Fibroblast of lung (primary cell): ENCODE measurements at places on chromosomes 12 and 14.

GRCh38 chr12:109029411-109029810 lies 8.5 kb upstream of the SVOP start:
- no peak overlapping the region for H3K27ac ChIP-seq
- no peak for DNase-seq
- no peaks in the 10 kb centered on the region for H3K4me1 ChIP-seq
- H3K4me3 ChIP-seq: no peak overlapping the region
- no peaks in the 10 kb centered on the region for H3K27me3 ChIP-seq
- H3K36me3 ChIP-seq: no peaks in the 10 kb centered on the region

GRCh38 chr14:28307506-28307905 lies 459.1 kb upstream of the FOXG1 start:
- no peaks in the 10 kb centered on the region for H3K36me3 ChIP-seq
- no peaks in the 10 kb centered on the region for H3K27me3 ChIP-seq
- H3K27ac ChIP-seq: no peak overlapping the region
- DNase-seq: no peak

GRCh38 chr14:79500489-79500888 lies 710.8 kb downstream of the DIO2 start:
- no peaks in the 10 kb centered on the region for H3K4me1 ChIP-seq
- no peak overlapping the region for H3K4me3 ChIP-seq
- no peak overlapping the region for H3K27ac ChIP-seq
- no peaks in the 10 kb centered on the region for H3K36me3 ChIP-seq
- no peak for DNase-seq
- no peaks in the 10 kb centered on the region for H3K27me3 ChIP-seq

GRCh38 chr12:122841544-122842321 lies 6.5 kb downstream of the HIP1R start:
- DNase-seq: peak; percentile 54
- H3K27me3 ChIP-seq: no peaks in the 10 kb centered on the region
- H3K36me3 ChIP-seq: no peaks in the 10 kb centered on the region
- no peak overlapping the region for H3K4me3 ChIP-seq

GRCh38 chr14:86168371-86168770 lies 638.4 kb downstream of the FLRT2 start:
- no peaks in the 10 kb centered on the region for H3K4me1 ChIP-seq
- no peak overlapping the region for H3K4me3 ChIP-seq
- no peak overlapping the region for H3K27ac ChIP-seq

DNA sequence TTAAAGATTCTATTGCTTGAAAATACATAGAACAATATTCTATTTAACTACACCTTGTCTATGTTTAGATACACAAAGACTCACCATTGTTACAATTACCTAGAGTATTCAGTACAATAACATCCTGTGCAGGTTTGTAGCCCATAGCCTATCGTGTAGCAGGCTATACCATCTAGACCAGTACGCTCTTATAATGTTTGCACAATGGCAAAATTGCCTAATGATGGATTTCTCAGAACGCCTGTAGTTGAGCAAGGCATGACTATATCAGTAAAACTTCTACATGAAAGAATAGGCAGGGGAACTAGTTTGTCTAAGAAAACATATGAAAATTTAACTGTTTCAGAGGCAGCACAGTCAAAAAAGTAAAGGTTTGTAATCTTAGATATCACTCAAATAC lies 375.9 kb downstream of the DAD1 start:
- DNase-seq: no peak
- no peaks in the 10 kb centered on the region for H3K27me3 ChIP-seq
- no peaks in the 10 kb centered on the region for H3K4me1 ChIP-seq
- no peaks in the 10 kb centered on the region for H3K36me3 ChIP-seq

DNA sequence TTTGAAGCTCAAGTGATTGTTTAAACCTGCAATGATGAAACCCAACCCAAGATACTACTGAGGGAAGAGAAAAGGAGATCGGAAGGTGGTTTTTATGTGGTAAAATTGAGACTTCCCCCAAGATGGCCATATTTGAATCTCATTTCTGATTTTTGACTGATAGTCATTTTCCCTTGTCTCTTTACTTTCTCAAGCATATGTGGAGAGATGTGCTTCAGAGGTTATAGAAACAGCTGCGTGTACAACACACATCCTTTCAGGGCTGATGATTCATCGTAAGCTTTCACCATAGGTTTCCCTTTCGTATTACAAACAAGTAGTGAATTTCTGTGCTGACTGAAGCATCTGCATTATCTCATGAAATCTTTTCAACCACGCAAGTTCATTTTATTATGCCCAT lies 276.2 kb downstream of the EMP1 start:
- H3K4me1 ChIP-seq: no peaks in the 10 kb centered on the region
- H3K36me3 ChIP-seq: no peaks in the 10 kb centered on the region
- H3K27me3 ChIP-seq: no peaks in the 10 kb centered on the region
- DNase-seq: no peak
- H3K27ac ChIP-seq: no peak overlapping the region
- no peak overlapping the region for H3K4me3 ChIP-seq

DNA sequence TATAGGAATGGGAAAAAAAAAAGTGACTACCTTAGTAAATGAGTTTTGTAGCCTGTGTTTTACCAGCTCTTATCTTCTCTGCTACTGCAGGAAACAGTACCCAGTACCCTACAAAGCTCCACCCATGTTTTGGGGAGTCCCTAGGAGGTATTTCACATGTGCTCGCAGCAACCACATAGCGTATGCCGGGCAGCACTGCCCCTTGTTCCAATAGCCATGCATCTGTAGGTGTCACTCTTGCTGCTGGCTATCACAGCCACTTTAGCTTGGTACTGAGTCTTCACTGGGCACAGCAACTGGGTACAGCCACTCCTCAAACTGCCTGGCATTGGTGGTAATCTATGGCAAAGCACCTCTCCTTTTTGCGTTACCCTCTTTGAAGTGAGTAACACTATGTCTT lies 2.0 kb upstream of the MDM1 start:
- H3K4me3 ChIP-seq: no peak overlapping the region
- H3K27me3 ChIP-seq: no peaks in the 10 kb centered on the region
- no peaks in the 10 kb centered on the region for H3K36me3 ChIP-seq

GRCh38 chr14:25371068-25371467 lies 321.1 kb upstream of the STXBP6 start:
- no peak overlapping the region for H3K4me3 ChIP-seq
- H3K36me3 ChIP-seq: no peaks in the 10 kb centered on the region
- H3K27ac ChIP-seq: no peak overlapping the region

GRCh38 chr14:99829450-99829849 lies 36.2 kb downstream of the EML1 start:
- H3K4me3 ChIP-seq: no peak overlapping the region
- no peaks in the 10 kb centered on the region for H3K4me1 ChIP-seq
- DNase-seq: no peak

- no peaks in the 10 kb centered on the region for H3K36me3 ChIP-seq
- H3K27me3 ChIP-seq: no peaks in the 10 kb centered on the region
- no peak overlapping the region for H3K27ac ChIP-seq
- no peak for DNase-seq
- H3K4me3 ChIP-seq: no peak overlapping the region
Measured at GRCh38 chr12:104850781-104851180, 107.3 kb downstream of the SLC41A2 start.

GRCh38 chr12:56728139-56728861 lies 3.2 kb upstream of the NACA start:
- H3K27me3 ChIP-seq: no peaks in the 10 kb centered on the region
- no peak overlapping the region for H3K27ac ChIP-seq
- H3K4me1 ChIP-seq: peaks cover 5% of the 10 kb centered on the region
- H3K4me3 ChIP-seq: no peak overlapping the region
- H3K36me3 ChIP-seq: no peaks in the 10 kb centered on the region
- no peak for DNase-seq

DNA sequence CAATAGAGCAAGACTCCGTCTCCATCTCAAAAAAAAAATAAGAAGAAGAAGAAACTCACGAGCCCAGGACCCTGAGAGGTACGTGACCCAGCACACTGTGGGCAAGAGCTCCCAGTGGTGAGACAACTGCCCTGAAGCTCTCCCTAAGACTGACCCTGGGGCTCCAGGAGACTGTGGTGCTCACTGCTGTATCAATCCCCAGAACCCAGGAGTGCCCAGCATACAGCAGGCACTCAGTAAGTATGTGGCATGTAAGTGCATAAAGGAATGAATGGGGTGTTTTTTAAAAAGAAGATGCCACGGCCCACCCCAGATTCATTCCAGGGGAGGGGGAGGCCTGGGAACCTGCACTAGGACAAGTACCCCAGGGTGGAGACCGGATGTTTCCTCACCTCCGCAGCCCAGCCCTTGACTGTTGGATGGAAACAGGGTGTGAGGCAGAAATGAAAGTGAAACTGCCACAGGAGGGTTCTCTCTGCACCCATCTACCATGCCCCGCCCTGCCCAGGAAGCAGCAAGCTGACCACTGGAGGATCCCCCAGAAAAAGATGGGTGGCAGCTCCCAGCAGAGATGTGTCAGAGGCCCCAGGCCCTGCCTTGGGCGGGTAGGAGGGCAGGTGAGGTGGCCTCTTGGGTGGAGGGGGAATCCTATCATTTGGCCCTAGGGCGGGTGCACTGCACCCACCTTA lies 12.2 kb downstream of the ITPK1 start:
- H3K27me3 ChIP-seq: no peaks in the 10 kb centered on the region
- no peak overlapping the region for H3K27ac ChIP-seq
- peak; percentile 20 for DNase-seq
- no peaks in the 10 kb centered on the region for H3K4me1 ChIP-seq

DNA sequence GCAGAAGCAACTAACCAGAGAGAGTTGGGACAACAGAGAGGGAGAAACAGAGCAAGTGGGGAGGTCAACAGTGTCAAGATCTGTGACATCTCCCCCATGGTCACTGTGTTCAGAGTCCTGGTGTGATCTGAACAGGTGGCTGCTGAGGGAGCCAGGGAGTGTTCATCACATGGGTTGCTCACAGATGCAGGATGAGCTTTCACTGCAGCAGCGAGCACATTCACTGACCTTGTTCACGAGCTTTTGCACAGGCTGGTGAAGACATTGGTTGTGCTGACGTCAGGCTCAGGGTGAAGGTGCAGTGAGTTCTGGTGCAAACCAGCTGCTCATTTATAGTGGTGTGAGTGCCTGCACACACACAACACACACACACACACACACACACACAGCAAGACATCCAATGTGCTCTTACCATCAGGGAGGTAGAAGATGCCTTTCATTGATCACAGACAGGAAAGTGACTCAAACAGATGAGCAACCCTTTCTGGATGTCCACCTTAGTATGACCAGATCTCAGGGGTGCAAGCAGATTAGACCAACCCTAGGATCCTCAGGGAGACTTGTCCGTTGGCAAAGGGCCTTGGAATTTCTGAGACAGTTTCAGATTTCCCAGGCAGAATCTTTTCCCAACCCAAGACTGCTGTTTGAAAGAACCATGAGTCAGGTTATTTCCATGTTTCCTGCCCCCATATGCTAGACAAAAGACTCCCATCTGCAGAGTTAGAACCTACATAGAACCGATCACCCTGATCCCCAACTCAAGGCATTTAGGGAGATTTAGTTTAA lies 44.3 kb upstream of the OR10AD1 start:
- H3K27me3 ChIP-seq: peaks cover 11% of the 10 kb centered on the region
- no peak overlapping the region for H3K27ac ChIP-seq
- no peaks in the 10 kb centered on the region for H3K4me1 ChIP-seq
- no peak for DNase-seq

DNA sequence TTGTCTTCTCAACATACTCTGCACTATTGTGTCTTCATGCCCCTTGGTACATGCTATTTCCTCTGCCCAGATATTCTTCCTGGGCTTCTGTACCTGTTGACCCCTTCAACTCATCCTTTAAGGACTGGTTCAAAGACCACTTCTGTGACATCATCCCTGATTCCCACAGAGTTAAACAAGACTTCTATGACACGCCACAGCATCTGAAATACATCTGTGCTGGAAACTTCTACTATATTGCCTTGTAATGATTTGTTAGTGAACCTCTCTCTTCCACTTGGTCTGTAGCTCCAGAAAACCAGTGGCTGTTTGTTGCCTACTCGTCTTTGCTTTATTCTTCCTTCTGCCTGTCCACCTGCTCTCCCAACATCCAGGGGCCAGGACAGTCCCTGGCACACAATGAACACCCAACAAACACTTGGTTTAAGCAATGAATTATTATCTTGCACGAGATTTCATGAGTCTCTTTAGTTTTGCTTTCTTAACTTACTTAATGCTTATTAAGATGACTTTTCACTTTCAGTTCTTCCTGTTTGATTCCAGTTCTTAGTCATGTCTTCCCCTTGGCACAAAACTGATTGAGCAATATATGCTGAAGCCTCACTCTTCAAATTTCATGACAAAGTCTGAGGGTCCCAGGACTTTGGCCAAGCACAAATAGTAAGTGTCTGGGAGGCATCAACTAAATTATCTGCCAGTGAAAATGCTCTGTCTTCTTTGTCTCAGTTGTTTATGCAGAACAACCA lies 485.9 kb downstream of the APAF1 start:
- H3K27me3 ChIP-seq: no peaks in the 10 kb centered on the region
- H3K27ac ChIP-seq: no peak overlapping the region
- H3K4me1 ChIP-seq: no peaks in the 10 kb centered on the region
- no peak overlapping the region for H3K4me3 ChIP-seq
- DNase-seq: peak; percentile 11

DNA sequence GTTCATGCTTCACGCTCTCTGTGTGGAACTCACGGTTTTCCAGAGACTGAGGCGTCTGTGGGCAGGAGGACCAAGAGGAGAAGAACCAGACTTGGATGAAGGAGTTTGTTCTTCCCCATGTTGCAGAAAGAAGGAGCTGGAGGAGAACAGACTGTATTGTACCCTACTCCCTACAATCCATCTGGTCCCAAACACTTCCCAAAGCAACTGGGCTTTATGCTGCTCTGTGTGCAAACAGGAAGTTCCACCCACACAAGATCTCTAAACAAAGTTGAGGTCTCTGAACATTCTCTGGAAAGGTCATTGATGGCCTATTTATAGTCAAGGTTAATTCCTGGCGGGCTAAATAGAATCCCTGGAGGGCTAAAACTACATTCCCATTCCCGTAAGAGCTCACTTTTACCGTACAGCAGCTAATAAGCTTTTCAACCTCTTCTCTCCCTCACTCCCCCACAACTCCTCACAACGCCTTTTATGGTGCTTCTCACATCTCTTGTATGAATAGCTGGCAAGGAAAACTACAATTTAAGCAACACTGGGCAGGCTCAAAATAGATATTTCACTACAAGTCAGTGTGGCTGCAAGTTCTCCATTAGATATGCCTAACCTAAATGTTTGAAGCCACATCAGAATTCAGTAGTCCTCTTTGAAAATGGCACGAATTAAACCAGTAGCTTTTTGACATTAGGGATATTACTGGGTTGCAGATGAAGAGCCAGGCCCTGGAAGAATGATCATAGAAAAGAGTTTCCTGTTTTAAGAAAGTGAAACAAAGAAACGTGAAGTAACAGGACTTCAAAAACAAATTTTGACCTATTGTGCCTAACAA lies at the start of gene A2M:
Gene A2M (minus strand): TSS at position 189 of the 829 bp plus-strand sequence. CDS start 70 bp downstream, at position 119.
- peak; percentile 1 for DNase-seq
- no peaks in the 10 kb centered on the region for H3K27me3 ChIP-seq
- no peaks in the 10 kb centered on the region for H3K36me3 ChIP-seq
- H3K4me3 ChIP-seq: peak within 1 kb of the TSS; percentile 22

GRCh38 chr14:44154874-44155273 lies 352.2 kb downstream of the FSCB start:
- no peaks in the 10 kb centered on the region for H3K4me1 ChIP-seq
- DNase-seq: no peak
- no peak overlapping the region for H3K4me3 ChIP-seq
- H3K27me3 ChIP-seq: no peaks in the 10 kb centered on the region
- no peak overlapping the region for H3K27ac ChIP-seq
- H3K36me3 ChIP-seq: no peaks in the 10 kb centered on the region

- H3K36me3 ChIP-seq: no peaks in the 10 kb centered on the region
- no peak for DNase-seq
- no peaks in the 10 kb centered on the region for H3K4me1 ChIP-seq
- H3K27me3 ChIP-seq: no peaks in the 10 kb centered on the region
Measured at GRCh38 chr12:62803756-62804155, 131.2 kb downstream of the PPM1H start.
